ENCODE measurements at places on chromosomes 1 and 21. TPM values are rescaled to one million over a fixed set of nuclear protein-coding genes. Genes with fewer than 3 reads are reported as not detected.
A peak's percentile ranks its signal among the peaks of the same experiment; 100 is the strongest.

DNA sequence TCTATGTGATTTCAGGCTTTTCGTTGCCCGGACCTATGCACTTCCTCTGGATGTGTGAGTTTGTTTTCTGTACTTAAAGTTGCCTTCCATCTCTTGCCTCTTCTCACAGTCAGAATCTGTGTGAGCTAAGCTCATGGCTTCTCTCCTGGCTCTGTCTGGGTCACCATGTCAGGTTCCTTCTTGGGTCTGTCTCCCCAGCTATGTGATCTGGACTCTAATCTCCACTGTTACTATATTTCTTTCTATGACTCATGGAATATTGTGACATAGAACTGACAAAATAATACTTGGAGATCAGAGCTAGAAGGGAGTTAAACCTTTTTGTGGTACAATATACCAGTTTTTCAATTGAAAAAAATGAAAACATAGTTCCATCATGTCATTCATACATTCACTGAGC is 172.7 kb upstream of the FGGY start:
- no peak for DNase-seq

DNA sequence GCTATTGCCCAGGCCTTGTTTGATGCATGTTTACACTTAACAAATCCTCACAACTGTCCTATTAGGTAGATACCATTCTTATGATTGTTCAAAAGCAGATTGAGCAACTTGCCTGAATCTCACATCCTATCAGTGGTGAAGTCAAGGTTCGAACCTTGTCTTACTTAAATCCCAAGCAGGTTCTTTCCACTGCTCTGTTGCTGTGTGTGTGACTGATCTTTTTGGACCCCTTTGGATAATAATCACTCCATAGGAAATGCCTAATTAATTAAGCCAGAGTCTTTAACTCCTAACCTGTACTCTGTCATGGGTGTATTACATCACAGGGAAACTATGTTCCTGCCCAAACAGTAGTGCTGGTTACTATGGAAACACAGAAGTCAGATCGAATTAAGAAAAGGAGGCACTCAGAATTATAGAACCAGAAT is 84.2 kb downstream of the SPATA46 start:
- no peak for DNase-seq

Gene CSF3R
- 2.2 TPM for total RNA-seq

DNA sequence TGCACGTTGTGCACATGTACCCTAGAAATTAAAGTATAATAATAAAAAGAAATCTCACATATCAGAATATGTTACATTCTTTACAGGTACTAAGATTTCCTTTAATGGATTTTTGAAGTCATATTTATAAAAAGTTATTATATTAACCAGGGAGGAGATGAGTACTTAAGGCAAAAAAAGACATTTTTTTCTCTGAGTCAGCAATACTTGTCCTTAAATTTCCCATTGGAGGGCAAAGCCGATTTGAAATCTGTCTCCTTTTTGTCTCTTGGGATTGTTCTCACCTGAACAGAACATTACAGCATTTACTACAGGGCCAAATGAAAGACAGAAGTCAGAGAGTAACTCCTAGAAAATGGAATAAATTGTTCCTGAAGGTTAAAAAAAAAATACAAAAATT is 26.3 kb upstream of the SLC16A1 start:
- no peak for DNase-seq

Gene COL24A1
- 0.78 TPM for total RNA-seq

- DNase-seq, result no peak
Measured at GRCh38 chr21:44583800-44584147, 3.4 kb upstream of the KRTAP10-5 start.

DNA sequence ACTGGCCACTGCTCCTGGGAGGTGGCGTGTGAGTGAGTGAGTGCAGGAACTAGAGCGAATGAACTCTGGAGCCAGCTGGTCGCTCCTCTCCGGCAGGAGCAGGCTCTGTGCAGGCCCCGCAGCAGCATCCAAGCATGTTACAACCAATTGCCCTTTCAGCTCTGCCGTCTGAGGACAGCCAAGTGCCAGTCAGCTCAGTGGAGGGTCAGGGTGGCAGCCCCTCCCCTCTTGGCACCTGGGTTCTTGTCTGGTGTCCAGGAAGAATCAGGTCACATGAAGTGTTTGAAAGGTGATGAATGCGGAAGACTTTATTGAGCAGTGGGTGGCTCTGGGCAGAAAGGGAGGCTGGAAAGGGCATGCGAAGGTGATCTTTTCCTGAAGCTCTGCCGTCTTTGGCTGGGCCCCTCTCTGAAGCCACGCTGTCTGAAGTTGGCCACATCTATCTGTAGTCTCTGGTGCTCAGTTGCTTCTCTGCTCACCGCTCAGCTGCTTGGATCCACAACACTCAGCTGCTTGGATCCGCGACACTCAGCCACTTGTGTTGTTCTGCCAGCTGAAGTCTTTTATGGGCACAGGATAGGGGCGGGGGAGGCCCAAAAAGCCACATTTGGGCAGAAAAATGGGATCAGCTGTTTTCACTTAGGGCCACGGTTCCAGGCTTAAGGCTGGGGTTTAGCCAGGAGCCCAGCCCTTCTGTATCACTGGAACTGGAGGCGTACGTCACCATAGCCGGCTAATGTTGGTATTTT is 139.8 kb downstream of the ADSS2 start:
- DNase-seq, result no peak

Gene AKR7A3
- 1.2 TPM for total RNA-seq

- no peak for DNase-seq
Measured at GRCh38 chr1:119713039-119713748, 1.5 kb downstream of the PHGDH start.

DNA sequence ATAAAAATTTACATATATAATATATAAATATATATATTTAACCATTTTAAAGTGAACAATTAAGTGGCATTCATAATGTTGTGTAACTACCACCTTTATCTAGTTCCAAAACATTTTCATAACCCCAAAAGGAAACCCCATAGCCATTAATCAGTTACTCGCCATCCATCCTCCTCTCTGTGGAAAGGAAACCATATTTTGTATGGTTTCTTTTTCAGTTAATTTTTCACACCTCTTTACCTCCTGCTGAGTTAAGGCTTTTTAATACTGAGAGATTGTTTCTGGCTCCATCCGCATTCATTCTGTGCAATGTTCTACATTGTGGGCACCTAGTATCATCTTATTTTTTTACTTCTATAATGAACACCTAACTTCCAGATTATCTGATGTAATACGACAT is 512.1 kb downstream of the LMO4 start:
- DNase-seq, result no peak

DNA sequence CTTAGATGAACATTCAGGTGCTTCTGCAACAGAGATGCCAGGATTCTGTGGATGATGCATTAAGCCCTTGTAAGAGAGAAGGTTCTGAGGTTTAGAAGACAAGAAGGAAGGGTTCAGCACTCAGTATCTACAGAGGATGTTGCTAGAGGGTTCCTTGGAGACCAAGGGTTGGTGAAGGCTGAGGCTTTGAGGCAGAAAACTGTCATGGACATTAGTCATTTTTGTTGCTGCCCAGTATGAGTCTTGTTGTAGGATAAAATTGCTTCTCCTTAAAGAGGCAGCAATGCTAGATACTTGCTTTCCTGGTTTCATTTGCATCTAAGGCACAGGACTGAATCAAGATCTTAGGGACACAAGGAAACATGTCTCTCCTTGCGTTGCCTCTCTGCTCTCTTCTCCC is 319.4 kb upstream of the NFIA start:
- no peak for DNase-seq

Gene OR2T33
- not detected for total RNA-seq

GRCh38 chr1:168970926-168971659 is 135.4 kb upstream of the ATP1B1 start:
- DNase-seq, result peak; percentile 54

DNA sequence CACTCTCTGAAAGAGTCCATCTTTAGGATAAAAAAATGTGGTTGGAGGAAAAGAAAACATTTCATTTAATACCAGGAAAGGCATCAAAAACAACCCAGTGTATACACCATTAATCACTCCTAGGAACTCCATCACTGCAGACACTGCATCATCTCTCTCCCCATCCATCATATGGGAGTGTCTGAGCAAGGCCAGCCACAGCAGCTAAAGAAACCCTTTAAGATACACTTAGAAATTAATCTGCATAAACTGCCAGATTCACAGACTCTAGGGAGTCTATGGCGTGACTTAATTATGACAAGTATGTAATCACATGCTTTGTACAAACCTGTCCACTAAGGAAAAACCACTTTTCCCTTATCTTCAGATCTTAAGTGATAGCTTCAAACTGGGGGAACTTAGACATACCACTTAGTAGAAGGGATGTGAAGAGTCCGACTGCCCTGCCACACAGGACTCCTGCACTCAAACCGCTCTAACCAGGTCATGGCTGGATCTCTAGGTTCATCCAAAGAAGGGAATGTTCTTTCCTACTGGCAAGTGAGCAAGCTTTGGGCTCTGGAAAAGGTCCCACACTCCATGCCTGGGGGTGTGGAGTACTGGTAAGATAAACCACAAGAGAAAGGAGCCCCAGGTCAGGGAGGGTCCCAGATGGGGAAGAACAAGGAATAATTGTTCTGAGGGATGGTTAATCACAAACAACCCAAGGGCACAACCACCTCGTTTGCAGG is 61.0 kb upstream of the C8B start:
- DNase-seq, result no peak

DNA sequence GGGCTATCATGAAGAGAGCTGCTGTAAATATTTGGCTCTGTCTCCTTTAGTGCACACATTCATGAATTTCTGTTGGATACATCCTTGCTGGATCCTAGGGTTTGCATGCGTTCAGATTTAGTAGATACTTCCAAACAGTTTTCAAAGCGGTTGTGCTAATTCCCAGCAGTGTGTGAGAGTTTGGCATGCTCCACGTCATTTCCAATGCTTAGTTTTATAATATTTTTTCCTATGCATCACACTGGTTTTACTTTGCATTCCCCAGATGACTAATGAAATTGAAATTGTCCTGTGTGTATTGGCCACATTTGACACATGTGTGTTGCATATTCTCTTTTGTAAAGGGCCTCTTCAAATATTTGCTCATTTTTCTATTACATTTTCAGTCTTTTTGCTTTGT is 18.5 kb upstream of the AADACL3 start:
- DNase-seq, result no peak

Gene BRDT
- not detected for total RNA-seq

Gene RNU1-2
- total RNA-seq, result under 0.01 TPM

Gene ZNF644
- 288 TPM for total RNA-seq

DNA sequence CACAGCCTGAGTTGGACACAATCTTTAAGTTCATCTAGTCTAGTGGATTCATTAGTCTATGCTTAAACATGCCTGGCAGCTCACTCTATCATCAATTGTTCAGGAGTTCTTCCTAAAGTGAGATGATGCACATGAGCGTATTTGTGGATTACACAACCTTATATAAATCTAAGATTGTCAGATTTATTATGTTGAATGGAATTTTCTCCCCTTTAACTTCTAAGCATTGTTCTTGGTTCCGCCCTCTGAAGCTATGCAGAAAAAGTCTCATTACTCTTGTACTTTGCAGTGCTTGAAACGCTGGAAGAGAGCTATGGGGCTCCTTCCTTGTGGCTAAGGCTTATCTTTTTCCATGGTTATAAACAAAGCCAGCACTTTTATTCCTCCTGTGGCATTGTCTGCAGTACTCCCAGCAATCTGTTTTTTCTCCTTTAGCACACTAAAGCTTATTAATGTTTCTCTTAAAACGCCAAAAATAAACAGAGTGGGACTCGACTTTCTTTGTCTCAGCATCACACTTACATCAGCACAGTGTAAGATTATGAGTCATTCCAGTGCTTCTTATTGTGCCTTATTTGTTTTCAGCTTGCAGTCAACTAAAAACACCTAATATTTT is 316.8 kb upstream of the CAMK1G start:
- no peak for DNase-seq

- DNase-seq, result no peak
Measured at GRCh38 chr1:78388275-78388674, 102.5 kb upstream of the PTGFR start.

Gene CFAP74
- 0.47 TPM for total RNA-seq

DNA sequence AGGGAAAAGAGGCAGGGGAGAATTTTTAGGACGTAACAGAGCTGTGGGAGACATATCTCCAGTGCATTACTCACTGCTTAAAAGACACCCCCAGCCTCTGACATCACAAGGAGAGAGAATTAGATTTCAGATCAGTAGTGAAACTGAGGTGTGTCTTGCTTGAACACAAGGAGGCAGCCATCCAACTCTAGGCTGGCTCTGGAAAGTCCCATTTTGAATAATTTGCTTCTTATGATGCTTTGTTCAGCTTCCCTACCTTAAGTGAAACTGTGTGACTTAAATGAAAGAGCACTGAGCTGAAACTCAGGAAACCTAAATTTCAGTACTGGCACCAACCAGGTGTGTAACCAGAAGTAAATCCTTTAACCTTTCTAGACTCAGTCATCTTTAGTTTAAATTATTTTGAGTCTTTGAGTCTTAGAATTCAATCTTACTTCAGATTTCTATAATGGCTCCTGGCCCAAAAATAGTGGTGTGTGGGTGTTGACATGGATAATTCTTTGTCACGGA is 251.6 kb upstream of the SGIP1 start:
- no peak for DNase-seq

DNA sequence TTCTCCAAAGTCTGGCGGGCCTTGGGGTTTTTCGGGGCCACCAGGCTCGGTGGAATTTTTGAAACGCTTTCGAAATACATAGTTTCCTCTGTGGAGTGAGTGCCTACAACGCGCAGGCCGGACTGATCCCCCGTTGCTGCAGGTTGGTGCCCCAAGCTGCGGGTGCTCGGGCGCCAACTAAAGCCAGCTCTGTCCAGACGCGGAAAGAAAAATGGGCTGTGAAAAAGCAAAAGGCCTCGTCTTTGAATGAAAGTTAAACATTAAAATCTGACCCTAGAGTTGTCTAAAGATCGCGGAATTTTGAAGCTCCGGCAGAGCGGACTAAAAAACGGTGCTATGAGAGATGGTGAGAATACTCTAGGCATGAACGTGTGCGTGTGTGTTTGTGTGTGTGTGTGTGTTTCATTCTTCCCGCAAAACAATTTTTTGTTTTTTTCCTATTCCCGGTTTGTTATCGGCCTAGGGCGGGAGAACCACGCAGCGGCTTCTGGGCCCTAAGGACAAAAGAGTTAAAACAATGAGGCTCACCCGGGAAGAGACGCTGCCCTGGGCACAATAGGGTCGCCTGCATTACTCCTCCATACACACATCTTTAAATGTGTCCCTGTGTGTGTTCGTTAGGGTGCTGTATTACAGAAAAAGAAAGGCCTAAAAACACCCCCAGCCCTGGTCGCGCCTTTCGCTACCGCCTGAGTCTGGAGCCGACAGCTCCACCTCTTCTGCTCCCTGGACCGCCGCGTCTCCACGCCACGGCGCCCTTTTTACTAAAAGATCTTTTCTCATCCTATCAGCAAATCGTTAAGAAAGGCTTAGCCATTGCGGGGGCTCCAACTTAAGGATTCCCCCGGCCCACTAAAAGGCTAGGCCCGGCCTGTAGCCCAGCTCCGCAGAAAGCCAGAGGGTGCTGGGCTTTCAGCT is 3.2 kb downstream of the TBX15 start:
- no peak for DNase-seq

DNA sequence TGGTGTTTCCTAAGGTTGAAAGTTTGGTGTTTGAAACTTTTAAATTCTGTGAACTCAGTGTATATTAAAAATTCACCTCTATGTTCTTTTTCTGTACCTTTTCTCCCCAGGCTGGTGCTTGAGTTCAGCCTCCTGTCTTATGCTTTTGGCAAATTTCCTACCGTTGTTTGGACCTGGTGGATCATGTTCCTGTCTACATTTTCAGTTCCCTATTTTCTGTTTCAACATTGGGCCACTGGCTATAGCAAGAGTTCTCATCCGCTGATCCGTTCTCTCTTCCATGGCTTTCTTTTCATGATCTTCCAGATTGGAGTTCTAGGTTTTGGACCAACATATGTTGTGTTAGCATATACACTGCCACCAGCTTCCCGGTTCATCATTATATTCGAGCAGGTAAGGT is 24.9 kb upstream of the AXDND1 start:
- DNase-seq, result no peak

Gene CCDC181
- total RNA-seq, result 6.4 TPM

- no peak for DNase-seq
Measured at GRCh38 chr1:246113555-246114095, 393.5 kb downstream of the SMYD3 start.

Measured in occipital lobe (tissue), 3 donors.